IMR-90 (cell line): ENCODE measurements at places on chromosomes 7 and 10.

GRCh38 chr10:47311193-47311931 is 10.9 kb upstream of the GDF2 start:
- DNase-seq = no peak

DNA sequence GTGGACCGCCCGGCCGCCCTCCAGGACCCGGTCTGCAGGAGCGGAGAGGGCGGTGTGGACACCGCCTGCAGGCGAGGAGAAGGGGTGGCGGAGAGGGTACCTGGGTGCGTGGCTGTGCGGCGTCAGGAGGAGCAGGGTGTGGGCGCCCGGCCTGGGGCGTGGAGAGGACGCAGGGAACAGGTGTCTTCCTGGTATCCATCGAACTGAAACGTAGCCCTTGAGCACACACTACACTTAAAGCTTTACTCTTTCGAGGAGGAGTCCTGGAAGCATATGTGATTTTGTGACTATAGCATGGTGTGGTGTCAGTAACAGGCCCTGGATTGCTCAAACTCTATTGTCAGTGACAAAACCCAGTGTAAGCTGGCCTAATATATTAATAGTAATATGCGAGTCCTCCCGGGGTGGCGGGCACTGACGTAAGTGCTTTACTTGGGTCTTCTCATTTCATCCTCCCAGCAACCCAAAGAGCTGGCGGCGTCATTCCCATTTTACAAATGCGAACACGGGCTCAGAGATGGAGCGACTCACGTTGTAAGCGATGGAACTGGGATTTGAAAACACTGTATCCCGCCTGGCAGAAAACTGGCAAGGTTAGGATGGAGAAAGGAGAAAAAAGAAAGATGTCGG is 508 bp upstream of the TECPR1 start:
- peak; percentile 11 for DNase-seq

GRCh38 chr10:87790185-87790584 is 27.8 kb downstream of the ATAD1 start:
- no peak for DNase-seq

DNA sequence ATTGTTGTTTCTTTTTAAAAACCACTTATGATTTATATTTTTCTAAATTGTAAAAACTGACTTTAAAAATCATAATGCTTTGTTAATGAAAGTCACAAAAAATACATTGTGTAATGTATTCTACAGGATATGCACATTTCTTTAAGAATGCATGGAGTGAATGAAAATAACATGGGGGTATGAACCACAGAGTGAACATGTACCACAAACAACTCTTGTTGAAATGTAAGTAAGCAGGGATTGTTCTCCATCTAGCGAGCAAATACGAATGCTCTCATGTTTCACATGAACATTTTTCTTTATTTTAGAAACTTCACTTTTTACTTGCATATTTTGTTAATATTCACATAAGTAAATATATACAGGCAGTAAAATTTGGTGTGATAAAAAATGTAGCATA is 35.6 kb upstream of the LAMB4 start:
- no peak for DNase-seq

DNA sequence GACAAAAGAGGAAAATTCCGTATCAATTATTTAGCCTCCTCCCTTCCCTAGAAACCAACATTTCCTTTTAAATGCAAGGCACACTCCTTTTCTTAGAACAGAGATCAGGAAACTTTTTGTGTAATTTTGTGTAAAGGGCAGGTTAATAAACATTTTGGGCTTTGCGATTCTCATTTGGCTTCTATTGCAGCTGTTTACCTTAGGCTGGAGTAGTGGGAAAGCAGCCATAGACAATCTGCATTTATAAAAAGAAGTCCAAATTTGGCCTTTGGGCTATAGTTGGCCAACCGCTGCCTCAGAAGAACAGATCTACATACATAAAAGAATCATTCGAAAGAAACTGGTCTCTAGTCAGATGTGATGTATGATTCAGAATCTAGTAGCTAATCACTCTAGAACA is 35.3 kb downstream of the NAMPT start:
- no peak for DNase-seq

DNA sequence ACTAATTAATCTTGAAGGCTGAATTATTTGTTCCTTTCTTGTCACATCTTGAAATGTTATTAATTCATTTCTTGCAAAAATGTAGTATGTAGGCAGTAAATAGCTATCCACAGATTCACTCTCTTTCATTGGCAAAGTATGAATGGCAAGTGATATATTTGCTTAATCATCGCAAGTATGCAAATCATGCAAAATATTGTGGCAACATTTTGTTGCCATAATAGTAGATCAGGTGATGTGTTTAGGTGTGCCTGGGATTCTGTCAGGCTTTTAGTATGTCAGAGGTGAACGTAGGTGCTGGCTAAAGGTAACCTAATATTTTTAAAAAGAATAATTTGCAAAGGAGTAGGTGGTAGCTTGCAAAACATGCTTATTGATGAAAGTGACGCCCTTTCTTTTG is 5.9 kb downstream of the MAP3K8 start:
- no peak for DNase-seq

DNA sequence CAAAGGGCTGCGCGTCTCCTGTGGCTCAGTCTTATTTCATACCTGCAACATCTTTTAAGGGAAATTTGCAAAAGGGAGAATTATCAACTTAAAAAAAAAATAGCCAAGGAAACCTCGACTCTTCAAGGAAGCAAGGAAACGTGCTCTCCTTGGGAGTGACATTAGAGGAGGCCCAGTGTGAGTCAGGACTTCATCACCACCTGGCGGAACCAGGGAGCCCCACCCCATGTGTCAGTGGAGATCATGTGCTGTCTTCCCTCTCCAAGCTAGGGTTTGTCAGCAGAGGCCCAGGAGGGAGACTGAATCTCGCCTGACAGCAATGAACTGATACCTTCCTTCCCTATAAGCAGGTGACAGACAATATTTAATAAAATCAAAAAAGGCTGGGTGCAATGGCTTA is 28.9 kb downstream of the POR start:
- peak; percentile 65 for DNase-seq

- no peak for DNase-seq
Observed at GRCh38 chr7:142523821-142524460, 225.3 kb upstream of the PRSS1 start.

- no peak for DNase-seq
Observed at GRCh38 chr7:114405427-114405826, 9.2 kb upstream of the FOXP2 start.

DNA sequence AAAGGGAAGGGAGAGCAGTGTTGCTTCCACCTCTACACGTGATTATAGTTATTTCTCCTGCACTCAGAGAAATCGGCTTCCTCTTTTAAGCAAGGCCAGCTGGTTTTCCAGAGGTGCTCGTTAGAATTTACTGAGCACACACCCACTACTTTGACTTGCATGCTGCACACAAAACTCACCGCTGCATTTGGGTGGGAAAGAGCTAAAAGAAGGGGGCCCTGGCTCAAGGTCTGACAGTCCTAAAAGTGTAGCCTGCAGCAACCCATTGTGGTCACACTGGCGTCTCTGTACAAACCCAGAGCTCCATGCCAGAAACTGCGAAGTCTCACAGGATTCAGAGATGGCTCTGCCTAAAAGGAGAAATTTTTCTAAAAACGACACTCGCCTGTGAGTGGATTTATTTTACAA is 133.7 kb downstream of the SLC25A13 start:
- DNase-seq = no peak

- peak; percentile 29 for DNase-seq
Observed at GRCh38 chr7:129617652-129618051, 6.1 kb downstream of the NRF1 start.

GRCh38 chr7:105013816-105014692 is at the start of gene KMT2E:
KMT2E (plus strand) TSS chr7:105014205; CDS start chr7:105040953, 26,748 bp downstream.
- peak; percentile 77 for DNase-seq

DNA sequence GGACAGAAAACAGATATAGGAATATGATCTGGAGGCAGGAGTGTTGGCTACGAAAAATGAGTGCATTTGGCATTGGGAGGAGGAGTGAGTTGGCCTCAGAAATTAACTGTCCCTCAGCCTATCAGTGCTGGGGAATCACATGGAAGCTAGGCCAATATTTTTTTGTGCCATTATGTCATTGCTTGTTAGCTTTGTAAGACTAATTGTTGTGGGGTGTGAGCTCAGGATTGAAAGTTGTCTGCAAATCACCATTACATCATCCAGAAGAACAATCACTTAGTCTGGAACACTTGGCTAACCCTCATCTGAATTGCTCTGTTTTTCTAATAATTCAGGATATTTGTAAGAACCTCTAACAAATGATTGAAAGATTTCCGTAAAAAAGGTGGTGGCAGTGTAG is 45.2 kb upstream of the SEMA3D start:
- DNase-seq = no peak

DNA sequence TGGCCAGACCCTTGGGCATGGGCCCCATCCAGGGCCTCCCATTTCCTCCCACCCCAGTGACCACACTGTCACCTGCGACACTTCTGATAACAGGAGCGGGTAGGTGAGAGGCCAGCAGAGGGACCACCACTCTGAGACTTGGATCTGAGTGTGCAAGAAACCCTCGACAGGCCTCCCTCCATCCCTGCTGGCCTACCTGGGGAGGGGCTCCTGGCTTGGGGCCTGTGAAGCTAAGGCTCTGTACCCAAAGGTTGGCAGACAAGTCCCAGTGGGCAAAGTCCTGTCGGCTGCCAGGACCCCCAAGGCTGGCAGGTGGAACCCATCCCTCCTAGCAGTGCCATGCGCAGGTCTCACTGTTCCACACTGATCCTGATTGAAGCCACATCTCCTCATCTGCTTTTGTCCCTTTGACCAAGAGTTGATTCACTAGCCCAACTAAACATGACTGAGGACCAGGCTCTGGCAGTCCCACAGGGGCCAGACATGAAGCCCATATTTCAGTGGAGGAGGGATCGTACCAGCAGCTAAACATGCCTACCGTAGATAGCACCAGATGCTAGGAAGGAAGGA is 1.2 kb upstream of the PGAM2 start:
- DNase-seq = no peak

- peak; percentile 76 for DNase-seq
Observed at GRCh38 chr7:18505870-18506460, 10.4 kb downstream of the HDAC9 start.
